ENCODE measurements at places on chromosomes 2 and 18.

DNA sequence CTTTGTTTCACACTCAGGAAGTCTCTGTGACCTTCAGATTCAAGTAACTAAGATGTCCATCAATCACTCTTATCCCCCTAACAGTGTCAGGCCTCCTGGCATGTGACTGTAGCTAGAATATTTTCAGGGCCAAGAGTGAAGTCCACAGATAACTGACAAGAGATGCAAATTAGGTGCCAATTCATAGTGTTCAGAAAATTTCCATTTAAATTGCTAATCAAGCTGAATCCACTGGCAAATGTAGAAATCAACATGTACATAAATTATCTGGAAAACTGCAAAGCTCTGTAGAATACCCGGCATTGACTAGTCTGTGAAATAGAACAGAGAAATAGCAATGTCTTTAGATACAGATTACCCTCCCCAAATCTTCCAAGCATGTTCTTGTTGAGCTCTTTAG lies 38.6 kb upstream of the ARL4C start:
- DNase-seq: no peak

GRCh38 chr18:34261865-34262780 lies 37.4 kb upstream of the NOL4 start:
- no peak for DNase-seq

DNA sequence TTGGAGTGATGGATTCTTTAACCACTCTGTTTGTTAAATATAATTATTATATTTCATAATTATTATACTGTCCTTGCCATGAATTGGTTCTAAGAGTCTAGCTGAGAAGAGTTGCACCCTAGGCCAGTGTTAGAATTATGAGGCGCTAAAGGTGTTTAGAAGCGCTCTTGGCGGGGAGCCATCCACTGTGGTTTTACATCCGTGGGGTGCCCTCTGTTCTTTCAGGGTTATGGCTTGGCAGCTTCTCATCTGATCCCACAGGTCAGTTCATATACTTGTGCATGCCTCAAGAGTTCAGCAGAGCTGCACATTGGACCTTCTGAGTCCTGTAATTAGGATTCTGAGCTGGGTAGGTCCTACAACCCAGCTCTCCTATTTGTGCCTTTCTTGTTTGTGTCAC lies 9.1 kb downstream of the ASAP2 start:
- DNase-seq: no peak

DNA sequence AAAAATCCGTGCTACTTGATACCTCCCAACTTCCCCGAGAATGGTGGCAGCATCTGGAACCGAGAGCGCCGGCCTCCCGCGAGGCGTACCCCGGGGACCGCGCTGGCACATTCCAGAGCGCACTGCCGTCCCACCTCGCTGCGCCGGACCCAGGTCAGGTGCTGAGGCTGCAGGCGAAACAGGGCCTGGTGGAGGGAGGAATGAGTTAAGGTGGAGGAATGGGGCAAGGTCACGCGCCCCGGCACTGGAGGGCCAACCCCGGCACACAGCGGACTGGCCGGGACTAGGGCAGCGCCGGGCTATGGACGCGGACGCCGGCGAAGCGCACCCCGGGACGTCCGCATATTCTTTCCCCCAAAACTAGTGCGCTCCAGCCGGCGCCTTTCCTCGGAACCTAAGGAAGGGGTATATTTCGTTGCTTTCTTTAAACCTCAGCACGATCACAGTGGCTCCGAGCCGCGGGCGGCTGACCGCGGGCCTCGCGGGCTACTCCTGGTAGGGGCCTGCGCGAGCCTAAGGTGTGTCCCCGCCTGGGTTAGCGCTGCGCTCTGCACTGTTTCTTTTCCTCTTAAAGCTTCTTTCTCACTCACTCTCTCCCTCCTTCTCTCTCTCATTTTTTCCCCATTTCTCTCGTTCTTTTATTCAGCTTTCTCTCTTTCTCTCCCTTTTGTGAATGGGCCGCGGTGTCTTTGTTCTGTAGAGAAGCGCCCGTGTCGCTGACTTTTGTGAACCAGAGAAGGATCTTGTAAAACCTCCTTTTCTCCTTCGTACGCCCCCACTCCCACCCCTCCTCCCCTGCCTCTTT lies 2.1 kb upstream of the OTX1 start:
- DNase-seq: no peak

All from stimulated activated CD4-positive, alpha-beta T cell treated with anti-CD3 and anti-CD28 coated beads, Interleukin-1b, Interleukin-23, amount 100 ng/mL, for 24 hours (primary cell).